Astrocyte (in vitro differentiated cells and primary cell): ENCODE measurements at places on chromosomes 3 and 15.

GRCh38 chr3:37635251-37635650, 226.4 kb upstream of the CTDSPL start:
- no peaks in the 10 kb centered on the region for H3K27me3 ChIP-seq
- no peaks in the 10 kb centered on the region for H3K36me3 ChIP-seq
- H3K4me3 ChIP-seq = no peak overlapping the region
- no peak overlapping the region for H3K27ac ChIP-seq

GRCh38 chr3:51243924-51244323, 141.2 kb upstream of the MANF start:
- H3K27me3 ChIP-seq = no peaks in the 10 kb centered on the region
- no peak overlapping the region for H3K27ac ChIP-seq
- no peaks in the 10 kb centered on the region for H3K36me3 ChIP-seq
- H3K4me1 ChIP-seq = no peaks in the 10 kb centered on the region

- DNase-seq = peak; percentile 100
- H3K27ac ChIP-seq = peak overlapping the region; percentile 97
- peaks cover 40% of the 10 kb centered on the region for H3K4me1 ChIP-seq
- no peaks in the 10 kb centered on the region for H3K27me3 ChIP-seq
Observed at GRCh38 chr15:62928242-62928999, 114.1 kb upstream of the TPM1 start.

DNA sequence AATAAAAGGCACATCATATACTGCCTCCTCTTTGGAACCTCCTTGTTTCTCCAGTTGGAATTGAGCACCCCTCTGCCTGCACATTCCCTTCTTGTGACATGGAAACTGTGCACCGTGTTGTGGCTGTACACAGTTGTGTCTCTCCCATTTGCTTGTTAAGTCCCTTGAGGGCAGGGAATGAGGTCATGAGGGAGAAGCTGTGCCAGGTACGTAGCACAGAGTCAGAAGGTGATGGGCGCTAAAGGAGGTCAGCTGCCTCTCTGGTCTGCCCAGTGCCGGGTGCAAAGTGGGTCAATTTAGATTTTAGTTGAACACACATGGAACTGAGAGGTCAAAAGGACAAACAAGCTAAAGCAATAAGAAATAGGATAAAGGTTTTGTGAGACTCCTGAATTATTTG, 124.4 kb downstream of the FAM43A start:
- peaks cover 5% of the 10 kb centered on the region for H3K4me1 ChIP-seq
- H3K27ac ChIP-seq = no peak overlapping the region
- no peak overlapping the region for H3K4me3 ChIP-seq
- no peak for DNase-seq

GRCh38 chr15:36426691-36427090, 152.7 kb upstream of the CDIN1 start:
- H3K27me3 ChIP-seq = no peaks in the 10 kb centered on the region
- peaks cover 20% of the 10 kb centered on the region for H3K4me1 ChIP-seq
- no peak overlapping the region for H3K27ac ChIP-seq
- H3K36me3 ChIP-seq = no peaks in the 10 kb centered on the region
- H3K4me3 ChIP-seq = no peak overlapping the region

- H3K4me3 ChIP-seq = no peak overlapping the region
- no peak overlapping the region for H3K27ac ChIP-seq
- no peaks in the 10 kb centered on the region for H3K4me1 ChIP-seq
- DNase-seq = no peak
Observed at GRCh38 chr15:66066481-66066880, 187.1 kb downstream of the MEGF11 start.

DNA sequence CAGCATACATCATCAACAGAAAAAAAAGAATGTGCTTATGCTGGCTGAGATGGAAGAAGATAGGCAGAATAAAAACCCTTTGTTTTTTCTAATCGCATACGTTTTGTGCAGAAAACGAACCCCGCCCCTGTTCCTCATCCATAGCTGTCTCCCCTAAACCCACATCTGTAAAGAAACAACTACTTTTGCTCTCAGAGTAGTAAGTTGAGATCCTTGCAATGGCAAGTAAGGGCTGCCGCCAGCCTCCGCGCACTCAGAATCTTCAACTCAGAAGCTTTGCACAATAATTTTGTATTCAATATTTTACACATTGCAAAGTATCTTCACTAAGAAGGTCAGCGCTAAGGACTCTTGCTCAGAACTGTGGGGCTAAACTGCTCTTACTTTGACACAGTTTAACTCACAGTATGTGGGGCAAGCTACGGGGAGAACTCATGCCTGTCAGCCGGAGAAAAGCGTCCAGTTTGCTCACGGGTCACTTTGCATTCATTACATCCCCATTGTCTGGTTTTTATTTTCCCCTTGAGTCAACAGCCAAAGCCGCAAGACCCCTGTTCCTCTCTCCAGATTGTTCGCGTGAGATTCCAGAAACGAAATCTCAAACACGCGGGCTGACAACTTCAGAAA, 1.0 kb downstream of the LYSMD4 start:
- H3K27me3 ChIP-seq = no peaks in the 10 kb centered on the region
- H3K4me1 ChIP-seq = peaks cover 5% of the 10 kb centered on the region

DNA sequence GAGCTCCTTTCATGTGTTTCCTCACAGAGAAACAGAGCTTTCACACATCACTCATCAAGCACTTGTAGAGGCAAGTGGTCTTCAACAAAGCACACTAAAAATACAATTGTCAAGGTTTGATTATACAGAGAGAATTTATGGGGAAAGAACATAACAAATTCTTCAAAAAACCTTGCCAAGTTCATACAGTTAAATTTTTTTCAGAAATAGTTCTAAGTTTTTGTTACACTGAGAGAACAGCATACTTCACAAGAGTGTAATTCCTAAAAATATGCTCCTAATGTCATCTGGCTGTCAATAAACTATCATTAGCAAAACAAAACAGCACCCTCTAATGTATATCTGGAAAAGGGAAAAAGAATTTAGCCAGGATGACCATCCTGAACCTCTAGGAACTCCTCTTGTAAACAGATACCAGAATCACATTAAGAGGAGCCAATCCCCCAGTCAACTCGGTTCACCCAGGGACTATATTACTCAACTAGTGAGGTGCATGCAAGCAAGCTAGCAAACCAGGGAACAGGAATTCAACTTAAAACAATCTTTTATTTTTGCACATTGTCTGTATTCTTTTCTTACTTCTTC, 63.3 kb downstream of the RAD18 start:
- no peaks in the 10 kb centered on the region for H3K27me3 ChIP-seq
- no peaks in the 10 kb centered on the region for H3K4me1 ChIP-seq
- H3K27ac ChIP-seq = no peak overlapping the region
- DNase-seq = no peak
- H3K36me3 ChIP-seq = peaks cover 3% of the 10 kb centered on the region

DNA sequence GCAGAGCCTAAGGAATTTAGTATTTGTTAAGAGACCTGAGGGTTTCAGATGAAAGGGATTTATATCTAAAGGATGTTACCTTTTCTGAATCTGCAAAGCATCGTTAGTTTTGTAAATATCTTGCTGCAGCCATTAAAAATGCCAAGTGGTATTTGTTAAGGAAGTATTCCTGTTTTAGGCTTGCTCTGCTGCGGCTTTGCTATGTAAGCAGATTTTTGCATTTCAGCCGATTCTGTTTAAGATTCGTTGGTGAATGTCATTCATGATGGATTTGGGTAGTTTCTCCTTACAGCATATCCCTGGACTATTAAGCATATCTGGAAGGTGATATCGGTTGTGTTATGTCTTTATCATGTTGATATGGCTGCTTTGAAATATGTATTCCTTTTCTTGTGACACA, 1.0 kb downstream of the USP8 start:
- H3K4me3 ChIP-seq = peak overlapping the region; percentile 98
- H3K27me3 ChIP-seq = no peaks in the 10 kb centered on the region
- no peak overlapping the region for H3K27ac ChIP-seq
- no peaks in the 10 kb centered on the region for H3K36me3 ChIP-seq
